ENCODE measurements at places on chromosomes 12 and 14.

DNA sequence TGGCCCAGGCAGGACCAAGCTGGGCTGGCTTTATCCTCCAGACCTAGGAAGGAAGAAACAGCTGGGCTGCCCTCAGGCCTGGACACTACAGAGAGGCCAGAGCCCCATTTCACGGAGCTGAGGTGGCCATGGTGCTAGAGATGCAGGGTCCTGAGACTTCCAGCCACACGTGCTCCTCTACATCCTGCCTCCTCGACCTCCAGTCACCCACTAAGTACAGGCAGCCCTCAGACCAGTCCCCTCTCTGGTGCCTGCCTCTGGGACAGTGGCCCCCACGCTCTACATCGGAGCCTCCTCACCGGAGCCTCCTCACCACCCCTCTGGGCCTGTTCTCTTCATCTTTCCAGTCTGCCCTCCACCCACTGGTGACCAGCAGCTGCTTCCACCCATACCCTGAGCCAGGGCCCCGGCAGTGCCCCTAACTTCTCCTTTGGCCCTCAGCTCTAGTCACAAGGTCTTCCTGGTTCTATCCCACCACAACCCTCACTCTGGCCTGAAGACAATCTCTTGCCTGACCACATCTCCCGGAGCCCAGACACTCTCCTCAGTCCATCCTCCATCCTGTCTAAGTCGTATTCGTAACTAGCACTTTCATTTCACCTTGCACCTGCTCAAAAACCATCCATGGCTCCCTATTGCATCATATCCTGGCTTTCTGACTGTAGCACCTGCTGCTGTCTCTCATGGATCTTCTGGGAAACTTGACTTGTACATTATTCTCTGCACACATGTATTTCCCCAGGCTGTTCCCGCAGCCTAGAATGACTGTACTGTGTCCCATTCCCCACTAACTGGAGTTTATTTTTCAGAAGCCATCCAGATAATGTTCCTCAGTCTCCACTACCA is 43.9 kb downstream of the DIO3 start:
- DNase-seq = no peak

- no peak for DNase-seq
These were observed 82.1 kb downstream of the SPTSSA start for GRCh38 chr14:34379816-34380470.

DNA sequence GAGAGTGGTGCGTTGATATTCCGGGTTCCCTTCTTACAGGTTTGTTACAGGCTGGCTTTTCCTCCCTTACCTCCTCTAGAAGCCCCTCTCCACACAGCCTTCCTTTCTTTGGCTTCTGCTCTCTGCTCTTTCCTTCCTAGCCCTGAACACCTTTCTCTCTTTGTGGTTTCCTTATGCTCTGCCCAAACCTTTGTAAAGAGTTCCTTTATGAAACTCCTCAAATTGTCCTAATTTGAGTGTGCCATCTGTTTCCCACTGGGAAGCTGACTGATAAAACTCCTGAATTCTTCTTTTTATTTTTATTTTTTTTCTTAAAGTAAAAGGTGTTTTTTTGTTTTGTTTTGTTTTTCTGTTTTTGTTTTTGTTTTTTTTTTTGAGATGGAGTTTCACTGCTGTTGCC is 60.1 kb upstream of the OTX2 start:
- no peak for DNase-seq

DNA sequence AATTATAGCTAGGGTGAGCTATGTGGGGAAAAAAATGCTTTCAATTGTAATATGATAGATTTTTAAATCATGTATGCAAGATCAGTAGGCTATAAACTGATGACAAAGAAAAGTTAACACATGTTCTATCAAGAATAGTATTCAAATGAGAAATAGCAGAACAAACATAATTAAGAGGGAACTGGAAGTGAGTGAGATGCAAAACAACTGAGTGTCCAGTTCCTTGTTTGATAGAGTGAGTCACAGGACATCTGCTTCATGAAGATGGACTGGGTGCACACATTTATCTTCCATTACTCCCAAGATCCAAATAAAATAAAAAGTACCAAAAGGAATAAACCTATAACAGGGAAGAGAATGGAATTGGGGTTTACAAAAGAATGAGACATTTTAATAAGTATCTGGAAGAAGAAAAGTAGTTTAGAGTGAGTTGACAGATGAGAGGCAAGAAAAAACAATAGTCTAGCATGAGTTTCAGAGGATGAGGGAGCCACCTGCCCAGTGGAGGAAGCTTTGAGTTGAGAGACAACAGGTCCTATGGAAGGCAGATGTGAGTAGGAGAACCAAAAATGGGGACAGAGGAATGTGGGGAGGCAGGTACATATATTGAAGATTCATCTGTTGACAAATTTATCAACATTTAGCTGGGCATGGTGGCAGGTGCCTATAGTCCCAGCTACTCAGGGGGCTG is 178.1 kb upstream of the ARHGAP5 start:
- DNase-seq = no peak

GRCh38 chr12:98697209-98697608 is 52.1 kb downstream of the APAF1 start:
- no peak for DNase-seq

DNA sequence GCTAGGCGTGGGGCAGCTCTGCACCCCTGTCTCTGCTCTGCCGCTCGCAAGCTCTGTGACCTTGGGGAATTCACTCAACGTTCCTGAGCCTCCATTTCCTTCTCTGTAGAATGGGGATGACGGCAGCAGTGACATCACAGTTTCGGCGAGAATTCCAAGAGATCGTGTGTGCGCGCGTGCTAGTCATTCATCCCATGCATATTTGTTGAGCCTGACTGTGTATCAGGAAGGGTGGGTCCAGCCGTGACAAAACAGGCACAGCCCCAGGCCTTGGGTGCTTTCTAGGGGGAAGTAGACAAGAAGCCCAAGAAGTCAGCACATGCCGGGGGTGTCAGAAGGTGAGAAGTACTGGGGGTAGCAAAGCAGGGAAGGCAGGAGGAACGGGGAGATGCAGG is 145.6 kb upstream of the NCOR2 start:
- no peak for DNase-seq

DNA sequence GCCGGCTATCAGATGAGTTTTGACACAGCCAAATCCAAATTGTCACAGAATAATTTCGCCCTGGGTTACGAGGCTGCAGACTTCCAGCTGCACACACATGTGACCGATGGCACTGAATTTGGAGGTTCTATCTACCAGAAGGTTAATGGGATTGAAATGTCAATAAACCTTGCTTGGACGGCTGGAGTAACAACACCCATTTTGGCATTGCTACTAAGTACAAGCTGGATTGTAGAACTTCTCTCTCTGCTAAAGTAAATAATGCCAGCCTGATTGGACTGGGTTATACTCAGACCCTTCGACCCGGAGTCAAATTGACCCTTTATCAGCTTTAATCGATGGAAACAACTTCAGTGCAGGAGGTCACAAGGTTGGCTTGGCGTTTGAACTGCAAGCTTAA is 100.2 kb upstream of the EVL start:
- DNase-seq = no peak

DNA sequence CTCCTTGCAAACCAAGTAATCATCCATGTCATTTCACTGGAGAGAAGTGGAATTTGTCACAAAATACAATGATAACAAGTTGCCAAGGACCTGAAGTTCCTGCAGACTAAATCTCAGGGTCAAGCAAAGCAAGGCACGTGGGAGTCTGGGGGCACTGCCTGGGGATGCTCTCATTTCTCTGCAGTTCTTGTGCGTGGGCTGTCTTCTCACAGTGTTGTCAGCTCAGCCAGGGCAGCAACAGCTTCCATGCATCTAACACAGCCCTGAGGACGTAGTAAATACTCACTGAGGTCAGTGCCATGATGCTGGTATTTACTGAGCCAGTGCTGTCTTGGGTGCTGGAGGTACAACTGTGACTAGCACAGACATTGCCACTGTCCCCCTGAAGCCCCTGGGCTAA is 62.9 kb upstream of the CMKLR1 start:
- DNase-seq = no peak

DNA sequence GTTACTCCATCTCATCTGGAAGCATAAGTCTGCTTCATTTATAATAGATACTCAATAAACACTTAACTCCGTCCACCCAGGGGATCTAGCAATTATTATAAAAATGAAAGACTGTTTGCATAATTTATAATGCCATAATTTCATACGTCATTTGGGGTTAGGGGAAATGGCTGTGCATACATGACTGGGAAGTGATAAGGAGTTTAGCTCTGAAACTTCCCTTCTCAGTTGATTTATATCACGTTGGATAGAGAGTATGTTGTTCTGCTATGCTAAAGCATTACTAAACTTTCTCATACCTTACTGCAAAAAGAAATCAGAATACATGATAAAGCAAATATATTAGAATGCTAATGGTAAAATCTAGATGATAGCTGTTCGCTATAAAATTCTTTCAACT is 90.4 kb upstream of the DYNC1H1 start:
- DNase-seq = no peak

DNA sequence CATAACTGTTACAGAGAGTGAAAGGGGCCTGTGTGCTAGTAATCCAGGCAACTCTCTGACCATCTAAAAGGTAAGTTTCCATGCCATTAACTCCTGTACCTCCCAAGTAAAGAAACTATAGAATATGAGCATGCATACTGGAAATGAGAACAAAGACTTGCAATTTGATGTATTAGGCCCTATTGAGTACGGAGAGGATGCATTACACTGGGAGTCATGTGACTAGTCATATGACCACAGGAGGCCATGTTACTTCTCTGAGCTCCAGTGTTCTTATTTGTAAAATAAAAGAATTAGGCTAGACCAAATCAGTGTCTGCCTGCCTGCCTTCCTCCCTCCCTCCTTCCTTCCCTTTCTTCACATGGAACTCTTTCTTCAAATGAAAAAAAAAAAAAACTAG is 440.1 kb upstream of the CCDC196 start:
- DNase-seq = no peak

GRCh38 chr14:99681101-99681831 is 2.8 kb upstream of the CYP46A1 start:
- no peak for DNase-seq

- no peak for DNase-seq
These were observed 13.1 kb downstream of the TMBIM4 start for GRCh38 chr12:66156654-66157053.

DNA sequence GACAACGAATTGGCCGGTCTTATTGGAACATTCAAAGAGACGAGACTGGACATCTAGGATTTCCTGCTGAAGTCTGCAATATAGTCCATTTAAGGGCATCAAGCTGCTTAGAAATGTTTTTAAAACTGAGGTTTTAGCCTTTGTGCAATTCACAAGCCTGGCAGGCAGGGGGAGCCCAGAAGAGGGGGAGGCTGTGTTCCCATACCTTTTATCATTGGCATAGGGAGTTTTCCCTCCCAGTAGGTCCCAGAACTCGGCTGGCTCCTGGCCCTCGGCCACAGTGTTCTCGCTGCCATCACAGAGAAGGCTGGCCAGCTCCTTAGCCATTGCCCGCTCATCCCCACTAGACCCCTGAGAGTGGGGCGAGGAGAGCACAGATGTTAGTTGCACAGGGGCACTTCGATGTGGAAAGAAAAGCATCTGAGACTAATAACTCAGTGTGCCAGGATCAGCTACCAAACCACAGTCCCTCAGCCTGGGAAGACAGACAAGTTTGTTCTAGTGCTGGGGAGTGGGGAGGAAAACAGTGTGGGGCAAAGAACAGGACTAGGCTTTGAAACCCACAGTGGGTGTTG is 15.1 kb downstream of the AVIL start:
- no peak for DNase-seq

GRCh38 chr12:52493172-52493571 is at the start of gene KRT6A:
KRT6A (minus strand) TSS chr12:52493257; CDS start chr12:52493188, 69 bp downstream.
- no peak for DNase-seq

GRCh38 chr12:84416626-84417025 is 496.0 kb downstream of the SLC6A15 start:
- DNase-seq = no peak

GRCh38 chr12:64992116-64992515 is 129.0 kb downstream of the WIF1 start:
- DNase-seq = no peak

DNA sequence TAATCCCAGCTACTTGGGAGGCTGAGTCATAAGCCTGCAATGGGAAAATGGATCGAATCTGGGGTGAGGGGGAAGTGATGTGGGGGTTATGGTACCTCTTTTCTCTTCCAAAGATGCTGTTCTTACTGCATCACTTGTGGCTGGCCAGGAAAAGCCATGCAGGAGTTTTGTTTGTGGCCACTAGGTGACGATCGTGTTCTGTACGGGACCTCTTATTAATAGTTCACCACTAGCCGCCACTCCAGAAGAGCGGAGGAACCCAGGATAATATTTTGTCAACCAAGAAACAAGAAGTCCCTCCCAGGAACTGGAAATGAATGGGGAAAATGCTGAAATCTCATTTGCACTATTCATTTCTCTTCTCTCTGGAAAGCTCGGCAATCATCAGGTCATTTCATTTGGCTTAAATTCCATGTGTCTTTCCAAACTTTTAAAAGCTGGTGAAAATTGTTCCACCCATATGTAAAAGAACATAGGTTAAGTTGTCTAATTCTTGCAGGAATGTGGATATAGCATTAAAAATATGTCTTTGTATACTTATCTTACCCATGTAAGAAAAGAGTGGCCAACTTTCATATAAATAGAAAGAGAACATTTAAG is 8.9 kb downstream of the GPR65 start:
- peak; percentile 17 for DNase-seq

- DNase-seq = no peak
These were observed 27.6 kb downstream of the TCTN1 start for GRCh38 chr12:110641521-110641920.

DNA sequence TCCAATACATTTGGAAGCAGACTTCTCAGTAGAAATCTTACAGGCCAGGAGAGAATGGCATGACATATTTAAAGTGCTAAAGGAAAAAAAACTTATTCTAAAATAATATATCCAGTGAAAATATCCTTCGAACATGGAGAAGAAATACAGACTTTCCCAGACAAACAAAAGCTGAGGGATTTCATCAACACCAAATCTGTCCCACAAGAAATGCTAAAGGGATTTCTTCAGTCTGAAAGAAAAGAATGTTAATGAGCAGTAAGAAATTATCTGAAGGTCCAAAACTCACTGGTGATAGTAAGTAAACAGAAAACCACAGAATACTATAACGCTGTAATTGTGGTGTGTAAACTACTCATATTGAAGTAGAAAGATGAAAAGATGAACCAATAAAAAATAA is 103.9 kb downstream of the INSM2 start:
- DNase-seq = no peak

DNA sequence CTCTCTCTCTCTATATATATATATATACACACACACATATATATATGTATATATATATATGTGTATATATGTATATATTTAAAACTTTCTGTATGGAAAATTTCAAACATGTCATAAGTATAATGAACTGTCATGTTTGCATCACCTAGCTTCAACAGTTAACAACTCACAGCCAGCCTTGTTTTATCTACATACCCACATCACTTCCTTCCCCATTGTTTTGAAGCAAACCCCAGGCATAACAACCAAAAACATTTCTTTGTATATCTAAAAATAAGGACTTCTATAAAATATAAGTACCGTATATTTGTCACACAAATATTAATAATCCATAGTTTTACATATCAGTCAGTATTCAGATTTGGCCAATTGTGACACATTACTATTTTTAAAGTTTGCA is 57.4 kb downstream of the PAPOLA start:
- no peak for DNase-seq

GRCh38 chr14:91036741-91037469 is 23.5 kb downstream of the RPS6KA5 start:
- DNase-seq = no peak

- no peak for DNase-seq
These were observed 3.7 kb downstream of the CFAP54 start for GRCh38 chr12:96493106-96493505.
